Central memory CD4-positive, alpha-beta T cell (primary cell): ENCODE measurements at places on chromosomes 3 and 15.
A peak's percentile ranks its signal among the peaks of the same experiment; 100 is the strongest.

GRCh38 chr15:80404761-80405553, 775 bp downstream of the ARNT2 start:
- DNase-seq: no peak

GRCh38 chr15:27764339-27764738, 334.8 kb downstream of the OCA2 start:
- no peak for DNase-seq

DNA sequence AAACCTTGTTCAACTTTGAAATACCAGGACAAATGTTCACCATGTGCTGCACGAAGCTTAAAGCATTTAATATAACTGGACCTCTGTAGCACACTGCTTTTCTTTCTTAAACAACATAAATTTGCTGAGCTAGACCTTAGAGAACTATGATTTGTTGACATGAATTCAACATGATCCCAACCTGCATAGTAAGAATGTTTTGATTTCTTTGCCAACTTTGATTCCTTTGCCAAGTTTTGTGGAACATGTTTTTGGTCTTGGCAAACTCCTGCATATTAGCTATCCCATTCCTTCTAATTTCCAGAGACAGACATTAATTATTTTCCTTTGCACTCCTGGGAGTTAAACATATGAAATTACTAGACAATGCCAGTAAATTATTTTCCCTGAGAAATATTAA, 197.2 kb upstream of the RBMS3 start:
- DNase-seq: no peak

DNA sequence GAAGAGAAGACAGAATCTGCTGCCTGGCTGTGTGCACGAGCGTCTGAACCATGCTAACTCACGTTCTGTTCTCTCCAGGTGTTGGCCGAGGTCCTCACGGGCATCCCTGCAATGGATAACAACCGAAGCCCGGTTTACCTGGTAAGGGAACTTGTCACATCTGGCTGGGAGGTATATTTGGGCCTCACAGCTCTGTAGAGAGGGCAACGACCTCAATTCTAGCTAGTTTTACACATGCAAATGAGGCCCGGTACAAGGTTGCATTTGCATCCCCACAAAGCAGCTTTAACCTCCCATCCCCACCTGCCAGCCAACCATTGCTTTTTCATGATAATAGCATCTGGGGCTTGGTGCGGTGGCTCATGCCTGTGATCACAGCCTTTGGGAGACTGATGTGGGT, 22.0 kb upstream of the TATDN2 start:
- DNase-seq: no peak

GRCh38 chr3:15279671-15280402, 52.5 kb downstream of the SH3BP5 start:
- DNase-seq: no peak

- no peak for DNase-seq
These were observed 24.5 kb upstream of the LIPC start for GRCh38 chr15:58407236-58407775.

- DNase-seq: no peak
These were observed 97.7 kb upstream of the PHLDB2 start for GRCh38 chr3:111761309-111761795.

DNA sequence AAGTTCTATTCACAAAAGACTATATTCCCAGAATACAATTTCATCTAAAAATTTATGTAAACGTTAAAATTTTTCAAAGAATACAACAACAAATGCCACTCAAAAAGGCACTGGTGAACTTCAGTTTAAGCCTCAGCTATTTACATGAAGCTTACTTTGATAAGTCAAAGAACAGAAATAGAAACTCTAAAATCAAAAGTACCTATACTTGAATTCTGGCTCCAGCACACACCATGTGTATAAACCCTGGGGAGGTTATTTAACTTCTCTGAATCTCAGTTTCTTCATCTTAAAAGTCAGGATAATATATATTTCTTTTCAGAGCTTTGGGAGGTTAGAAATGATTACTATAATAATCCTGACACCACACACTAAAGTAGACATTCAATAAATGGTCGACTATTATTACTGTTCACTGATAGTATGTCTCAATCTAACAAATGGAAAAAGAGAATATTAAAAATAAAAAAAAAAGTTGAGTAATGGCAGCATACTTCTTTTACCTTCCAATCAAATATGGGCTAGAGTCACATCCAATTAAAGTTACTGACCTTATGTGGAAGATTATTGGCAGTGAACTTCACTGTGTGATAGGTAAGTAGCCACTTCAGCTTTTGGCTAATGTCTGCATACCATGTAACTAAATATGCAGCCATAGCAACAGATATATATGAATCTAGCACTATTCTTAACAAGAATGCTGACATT, 248.4 kb downstream of the ISL2 start:
- DNase-seq: no peak

DNA sequence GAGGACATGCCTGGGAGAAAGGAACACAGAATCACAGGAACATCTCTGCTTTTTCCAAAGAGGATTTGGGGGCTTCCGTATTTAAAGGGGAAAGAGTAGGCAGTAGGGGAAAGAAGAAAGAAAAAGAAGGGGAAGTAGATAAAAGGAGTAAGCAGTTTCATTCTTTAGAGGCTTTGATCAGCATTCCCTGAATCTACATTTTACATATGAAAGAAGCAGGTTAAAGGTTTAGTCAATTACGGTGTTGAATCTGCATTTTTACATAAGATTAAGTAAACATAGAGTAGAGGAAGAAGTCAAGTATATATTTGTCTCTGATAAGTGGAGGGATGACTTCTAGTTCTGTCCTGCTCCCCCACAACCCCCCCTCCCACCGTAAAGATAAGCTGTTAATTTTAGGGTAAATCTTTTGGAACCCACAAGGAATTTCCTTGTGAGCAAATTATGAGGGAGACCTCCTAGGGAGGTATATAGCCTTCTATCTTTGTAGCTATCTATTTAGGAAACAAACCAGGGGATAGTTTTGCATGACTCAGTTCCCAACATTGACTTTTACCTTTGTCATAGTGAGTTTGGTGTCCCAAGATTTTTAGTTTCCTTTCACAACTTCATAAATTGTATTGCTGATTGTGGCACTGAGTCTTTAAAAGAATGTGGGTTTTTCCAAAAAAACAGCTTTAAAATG, 8.7 kb upstream of the P2RY12 start:
- no peak for DNase-seq

- no peak for DNase-seq
These were observed 124.9 kb downstream of the TMEM266 start for GRCh38 chr15:76184650-76185035.

DNA sequence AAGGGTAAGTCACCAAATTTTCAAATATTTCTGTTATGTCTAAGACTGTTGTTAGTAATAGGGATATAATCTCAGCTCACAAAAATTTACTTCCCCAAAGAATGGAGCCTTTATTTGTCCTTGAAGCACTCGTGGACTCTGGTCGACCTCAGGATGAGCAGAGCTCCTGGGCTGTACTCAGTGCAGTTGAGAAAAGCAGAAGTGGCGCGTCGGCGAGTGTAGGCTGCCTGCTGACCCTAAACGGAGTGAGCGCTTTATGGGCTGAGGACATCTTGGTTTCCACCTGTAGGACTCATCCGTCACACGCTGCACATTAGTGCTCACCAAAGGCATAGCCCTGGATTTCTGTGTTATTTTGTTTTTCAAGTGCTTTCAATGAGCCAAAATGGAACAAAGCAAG, 11.0 kb downstream of the GABRA5 start:
- DNase-seq: no peak

- no peak for DNase-seq
These were observed 260.3 kb downstream of the XXYLT1 start for GRCh38 chr3:195010551-195011100.

- no peak for DNase-seq
These were observed 152.3 kb upstream of the STAC start for GRCh38 chr3:36227980-36228379.

- peak; percentile 18 for DNase-seq
These were observed 2.0 kb upstream of the MCF2L2 start for GRCh38 chr3:183430325-183430957.

GRCh38 chr3:69020424-69020823, 6.9 kb upstream of the EOGT start:
- no peak for DNase-seq

DNA sequence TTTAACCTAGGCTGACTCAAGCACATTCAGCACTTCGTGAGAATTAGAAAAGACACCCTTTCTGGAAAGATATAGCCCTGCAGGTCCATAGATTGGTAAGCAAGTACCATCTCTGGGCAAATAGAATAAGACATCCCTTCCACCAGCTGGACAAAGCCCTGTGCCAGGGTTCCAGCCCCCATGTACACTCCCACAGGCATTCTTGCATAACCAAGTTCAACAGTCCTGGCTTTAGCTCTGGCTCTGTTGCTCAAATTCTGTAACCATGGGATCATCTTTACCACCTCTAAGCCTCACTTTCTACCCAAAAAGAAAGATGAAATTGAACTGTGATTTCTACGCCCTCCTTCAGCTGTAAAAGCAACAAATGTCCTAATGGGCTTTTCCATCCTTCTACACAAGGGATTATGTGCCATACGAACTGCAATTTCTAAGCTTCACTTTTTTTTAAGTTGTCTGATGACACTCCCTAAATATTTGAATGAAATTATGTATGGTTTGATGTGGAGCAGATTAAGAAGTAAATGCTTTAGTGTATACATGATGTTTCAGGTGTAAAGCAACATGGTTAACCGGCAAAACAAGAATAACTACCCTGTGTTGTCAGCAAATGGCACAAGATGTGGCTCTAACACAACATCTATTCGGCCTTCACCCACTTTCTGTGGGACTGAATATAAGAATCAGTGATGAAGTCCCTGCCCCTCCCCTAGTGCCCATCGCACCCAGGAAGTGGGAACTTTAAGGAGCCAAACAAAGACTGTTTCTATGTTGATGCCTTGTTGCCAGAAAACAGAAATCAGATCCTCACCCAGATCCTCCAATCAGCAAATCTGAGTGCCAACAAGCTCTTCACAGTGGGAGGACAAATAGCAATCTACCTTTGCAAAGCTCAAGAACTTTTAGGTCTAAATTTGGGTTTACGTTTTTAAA, 165.7 kb downstream of the P3H2 start:
- DNase-seq: no peak

DNA sequence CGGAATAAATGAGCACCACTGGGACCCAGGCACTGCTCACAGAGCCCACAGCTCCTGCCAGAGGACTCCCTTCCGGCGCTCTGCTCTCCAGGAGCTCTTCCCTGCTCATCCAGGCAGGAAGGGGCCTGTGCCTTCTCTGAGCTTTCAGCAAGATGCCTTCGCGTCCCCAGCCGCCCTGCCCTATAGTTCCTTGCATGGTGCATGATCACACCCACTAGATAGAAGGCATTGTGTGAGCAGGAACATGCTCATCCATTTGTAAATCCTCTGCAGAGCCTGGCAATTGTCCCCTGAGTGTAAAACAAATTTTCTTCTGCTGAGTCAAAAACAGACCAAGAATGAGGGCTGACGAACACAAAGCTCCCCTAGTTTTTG, 181.6 kb downstream of the MEGF11 start:
- no peak for DNase-seq

- DNase-seq: no peak
These were observed 54.0 kb downstream of the RAB11A start for GRCh38 chr15:65923264-65923663.

GRCh38 chr3:71462586-71462985, 120.9 kb downstream of the FOXP1 start:
- DNase-seq: no peak

DNA sequence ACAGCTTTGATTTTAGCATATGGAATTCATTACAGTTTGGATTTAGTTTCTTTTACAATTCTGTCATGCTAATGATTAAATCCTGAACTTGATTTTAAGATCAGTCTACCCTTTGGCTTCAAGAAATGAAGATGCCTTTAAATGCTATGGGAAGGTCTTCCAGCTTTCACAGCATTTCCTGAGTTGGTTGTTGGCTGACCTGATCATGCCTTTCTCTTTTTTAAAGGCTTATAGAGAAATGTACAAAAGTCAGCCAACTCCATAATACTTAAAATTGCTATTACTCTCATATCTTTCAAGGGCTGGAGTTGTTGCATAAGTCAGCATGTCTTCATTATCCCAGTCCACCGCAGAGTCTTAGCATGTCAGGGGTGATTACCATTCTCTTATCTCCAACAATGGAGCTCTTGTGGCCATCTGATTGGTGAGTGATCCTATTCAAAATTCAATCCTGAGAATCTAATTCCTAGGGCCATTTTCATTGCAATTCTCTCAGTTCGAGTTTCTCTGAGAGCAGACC, 123.8 kb downstream of the GMNC start:
- DNase-seq: no peak

DNA sequence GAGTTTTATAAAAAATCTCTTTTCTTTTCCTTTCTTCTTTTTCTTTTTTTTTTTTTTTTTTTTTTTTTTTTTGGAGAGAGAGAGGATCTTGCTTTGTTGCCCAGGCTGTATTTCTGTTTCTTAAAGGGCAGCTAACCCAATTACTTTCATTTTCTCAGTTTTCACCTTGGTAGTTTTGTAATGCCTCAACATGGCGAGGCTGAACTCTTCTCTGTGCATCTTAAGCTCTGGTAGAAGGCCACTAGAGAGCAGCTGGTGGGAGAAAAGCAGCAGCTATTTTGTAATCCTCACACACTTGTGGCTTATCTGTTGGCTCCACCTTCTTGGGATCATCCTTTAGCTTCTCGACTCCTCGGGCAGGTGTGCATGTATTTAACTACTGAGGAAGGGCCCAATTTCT, 152.2 kb upstream of the MEIS2 start:
- DNase-seq: no peak

GRCh38 chr3:184335291-184335660, 2.1 kb upstream of the FAM131A start:
- DNase-seq: no peak

- no peak for DNase-seq
These were observed 279.7 kb upstream of the GOLGA6L4 start for GRCh38 chr15:83955806-83956265.

DNA sequence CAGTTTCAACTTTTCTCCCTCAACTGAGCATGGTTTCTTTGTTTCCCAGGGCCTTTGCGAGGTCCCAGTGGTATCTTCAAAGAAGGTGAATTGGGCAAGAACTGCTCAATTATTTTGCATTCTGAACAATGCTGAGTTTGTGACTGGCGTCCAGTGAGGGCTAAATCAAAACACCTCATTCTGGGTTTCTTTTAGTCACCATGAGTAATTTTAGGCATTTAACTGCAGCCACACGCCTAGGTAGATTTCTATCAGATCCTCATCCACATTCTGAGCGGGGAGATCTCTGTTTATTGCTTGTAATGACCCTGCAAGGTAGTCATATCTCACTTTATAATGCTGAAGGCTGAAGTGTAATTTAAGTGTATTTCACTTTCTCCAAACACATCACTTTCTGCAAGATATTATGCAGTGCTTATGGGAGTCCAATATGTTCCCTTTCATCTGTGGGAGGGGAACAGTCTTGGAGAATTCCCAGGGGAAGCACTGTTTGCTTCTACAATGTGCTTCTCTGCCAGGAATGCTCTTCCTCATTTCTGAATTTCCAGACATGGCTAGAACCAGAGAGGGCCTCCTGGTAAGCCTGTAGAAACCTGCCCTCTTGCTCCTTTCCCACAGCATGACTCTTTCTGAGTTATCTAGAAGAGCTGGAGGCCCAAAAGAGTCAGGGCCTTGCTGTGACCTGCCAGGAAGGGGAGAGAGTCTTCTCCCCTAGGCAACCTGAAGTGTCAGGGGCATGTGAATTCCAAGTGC, 91.7 kb downstream of the FRMD4B start:
- DNase-seq: no peak
